ENCODE measurements at places on chromosomes 2 and 18.
A peak's percentile ranks its signal among the peaks of the same experiment; 100 is the strongest.

- DNase-seq, result no peak
These were observed 80.5 kb downstream of the ZBTB7C start for GRCh38 chr18:48328473-48329210.

DNA sequence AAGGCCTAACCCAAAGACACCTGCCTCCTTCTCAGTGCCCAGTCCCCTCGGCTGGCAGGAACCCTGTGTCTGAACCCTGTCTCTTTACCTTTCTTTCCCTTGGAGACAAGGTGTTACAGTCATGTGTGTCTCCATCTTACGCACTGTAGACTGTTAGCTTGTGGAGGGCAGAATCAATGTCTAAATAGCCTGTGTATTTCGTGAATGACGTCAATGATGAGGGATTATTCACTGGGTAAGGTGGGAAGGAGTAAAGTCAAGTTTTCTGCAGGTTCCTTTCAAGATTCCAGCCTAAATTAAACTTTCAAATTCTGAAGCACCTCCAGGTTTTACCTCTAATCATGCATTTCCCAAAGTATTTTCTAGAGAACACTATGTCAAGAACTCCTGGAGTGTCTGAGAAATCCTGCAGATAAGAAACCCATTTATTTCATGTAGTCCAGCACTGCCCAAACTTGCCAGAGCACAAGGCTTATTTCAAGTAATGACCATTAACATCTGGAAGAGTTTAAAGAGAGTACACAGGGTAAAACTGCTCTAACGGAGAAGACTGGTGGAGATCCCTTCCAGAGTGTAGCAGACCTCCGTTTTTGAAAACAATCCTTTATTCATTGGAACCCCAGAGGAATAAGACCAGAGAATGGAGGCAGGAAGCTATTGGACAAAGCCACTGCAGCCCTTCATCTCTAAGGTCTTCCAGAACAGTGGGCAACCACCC lies 72.8 kb downstream of the KCNF1 start:
- DNase-seq, result no peak

DNA sequence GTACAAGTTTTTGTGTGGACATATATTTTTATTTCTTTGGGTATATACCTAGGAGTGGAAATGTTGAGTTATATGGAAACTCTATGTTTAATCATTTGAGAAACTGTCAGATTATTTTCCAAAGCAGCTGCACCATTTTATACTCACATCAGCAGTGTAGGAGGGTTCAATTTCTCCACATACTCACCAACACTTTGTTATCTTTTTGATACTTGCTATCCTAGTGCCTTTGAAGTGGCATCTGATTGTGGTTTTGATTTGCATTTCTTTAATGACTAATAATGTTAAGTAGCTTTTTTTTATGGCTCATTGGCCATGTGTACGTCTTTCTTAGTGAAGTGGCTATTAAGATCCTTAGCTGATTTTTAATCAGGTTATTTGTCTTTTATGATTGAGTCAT lies 64.7 kb upstream of the SLC8A1 start:
- DNase-seq, result no peak

DNA sequence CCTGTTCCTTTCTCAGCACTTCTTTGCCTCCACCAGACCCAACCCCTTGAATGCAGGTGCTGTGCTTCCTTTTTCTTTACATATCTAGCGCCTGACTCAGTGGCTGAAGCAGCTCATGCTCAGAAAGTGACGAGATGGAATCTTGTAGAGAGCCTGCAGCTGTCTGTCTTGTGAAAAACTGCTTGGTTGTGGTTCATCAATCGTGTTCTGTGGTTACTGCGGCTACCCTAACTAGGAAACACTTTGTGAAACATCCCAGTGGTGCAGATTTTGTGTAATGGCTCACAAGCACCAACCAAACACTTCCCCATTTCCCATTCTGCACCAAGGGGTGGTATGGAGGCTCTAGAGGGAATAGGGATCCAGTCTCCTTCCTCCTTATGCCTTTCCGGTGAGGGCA lies 307.2 kb upstream of the MMADHC start:
- DNase-seq, result no peak

- no peak for DNase-seq
These were observed 6.6 kb upstream of the NCK2 start for GRCh38 chr2:105737980-105738657.

DNA sequence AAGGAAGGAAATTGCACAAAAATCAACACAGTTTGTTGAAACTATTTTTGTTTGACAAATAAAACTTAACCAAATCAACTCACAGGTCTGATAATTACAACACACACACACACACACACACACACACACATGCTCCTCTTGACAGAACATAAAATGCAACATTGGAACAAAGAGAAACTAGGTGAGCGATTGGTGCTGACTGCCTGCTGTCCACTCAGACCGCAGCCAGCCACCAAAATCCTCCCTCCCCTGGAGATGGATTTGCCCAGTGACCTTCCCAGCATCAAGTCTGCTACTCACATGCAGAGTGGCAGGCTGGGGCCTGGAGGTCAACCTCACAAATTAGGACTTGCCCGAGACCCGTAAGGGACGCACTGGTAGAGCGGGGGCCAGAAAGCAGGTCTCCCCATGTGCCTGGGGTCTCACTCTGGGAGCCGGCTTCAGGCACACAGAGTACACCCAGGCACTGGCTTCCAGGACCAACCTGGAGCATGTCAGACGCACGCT lies 61.4 kb downstream of the DIPK1C start:
- DNase-seq, result no peak

- DNase-seq, result no peak
These were observed 450.2 kb upstream of the KLHL29 start for GRCh38 chr2:22934747-22935146.

DNA sequence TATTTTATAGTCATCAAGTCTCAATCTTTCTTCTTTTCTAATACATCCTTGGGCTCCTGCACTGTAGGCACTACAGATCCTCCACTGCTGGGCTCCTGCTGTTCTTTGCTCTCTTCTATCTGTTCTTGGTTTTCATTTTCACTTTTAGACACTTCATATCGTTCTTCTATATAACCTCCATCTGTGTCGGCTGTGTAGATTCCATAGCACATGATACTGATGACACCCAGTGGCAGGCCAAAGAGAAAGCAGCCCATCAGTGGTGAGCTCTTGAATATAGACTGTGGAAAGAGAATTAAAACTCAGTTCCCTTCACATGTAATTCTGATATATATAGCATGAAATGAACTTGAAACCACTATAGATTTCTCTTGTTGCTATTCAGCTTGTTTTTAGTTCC lies 38.0 kb downstream of the TMX3 start:
- DNase-seq, result peak; percentile 16

DNA sequence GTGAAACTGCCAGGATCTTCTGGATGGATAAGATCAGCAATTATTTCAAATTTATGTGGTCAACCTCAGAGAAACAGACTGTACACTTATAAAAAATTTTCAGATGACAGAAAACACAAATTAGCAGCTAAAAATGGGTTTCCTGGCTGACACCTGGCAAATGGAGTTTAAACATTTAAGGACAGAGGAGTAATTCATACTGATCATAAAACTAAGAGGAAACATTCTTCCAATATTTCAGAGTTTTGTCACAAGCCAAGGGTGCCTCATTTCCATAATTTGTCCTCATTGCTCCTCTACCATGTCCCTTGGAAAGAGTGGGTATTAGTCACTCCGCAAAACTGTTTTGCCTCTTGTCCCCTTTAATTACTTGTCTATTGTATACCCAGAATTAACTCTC lies 70.2 kb downstream of the TMEFF2 start:
- no peak for DNase-seq
